ENCODE measurements at places on chromosomes 12 and 14. TPM values are rescaled to one million over a fixed set of nuclear protein-coding genes. Genes with fewer than 3 reads are reported as not detected.

GPHN gene
- total RNA-seq, result 43.0 TPM

SCNN1A gene
- 6.8 TPM for total RNA-seq

CLEC2A gene
- total RNA-seq, result not detected

RASSF8 gene
- 9.0 TPM for total RNA-seq

OR4Q2 gene
- total RNA-seq, result not detected

TAS2R14 gene
- 0.73 TPM for total RNA-seq

BTBD6 gene
- 20.3 TPM for total RNA-seq

All from left lobe of liver (tissue), 2 donors.